ENCODE measurements at places on chromosomes 13 and 19.

DNA sequence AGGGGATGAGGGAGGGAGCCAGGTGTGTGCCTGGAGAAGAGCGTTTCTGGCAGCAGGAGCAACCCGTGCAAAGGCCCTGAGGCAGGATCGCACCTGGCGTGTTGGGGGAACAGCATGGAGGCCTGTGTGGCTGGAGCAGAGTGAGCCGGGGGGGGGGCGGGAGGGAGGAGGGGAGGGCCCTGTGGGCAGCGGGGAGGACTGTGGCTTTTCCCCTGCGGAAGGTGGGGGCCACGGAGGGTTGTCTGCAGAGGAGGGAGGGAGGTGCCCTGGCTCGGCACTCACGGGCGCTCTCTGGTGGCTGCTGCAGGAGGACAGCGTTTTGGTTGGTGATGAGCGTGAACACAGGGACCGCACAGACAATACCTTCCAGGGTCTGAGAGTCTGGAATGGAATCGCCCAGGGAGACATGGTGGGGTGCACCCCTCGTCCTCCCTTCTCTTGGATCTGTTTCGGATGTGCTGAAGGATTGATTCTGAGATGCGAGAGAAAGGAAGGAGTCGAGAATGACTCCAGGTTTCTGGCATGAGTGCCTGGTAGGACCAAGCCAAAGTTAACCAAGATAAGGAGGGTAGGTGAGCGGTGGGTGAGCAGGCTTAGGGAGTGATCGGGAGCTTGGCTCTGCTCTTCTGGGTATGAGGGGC is 6.5 kb downstream of the RAB11B start:
- peak; percentile 19 for DNase-seq

GRCh38 chr13:94212196-94212595 is 267.3 kb downstream of the DCT start:
- no peak for DNase-seq

DNA sequence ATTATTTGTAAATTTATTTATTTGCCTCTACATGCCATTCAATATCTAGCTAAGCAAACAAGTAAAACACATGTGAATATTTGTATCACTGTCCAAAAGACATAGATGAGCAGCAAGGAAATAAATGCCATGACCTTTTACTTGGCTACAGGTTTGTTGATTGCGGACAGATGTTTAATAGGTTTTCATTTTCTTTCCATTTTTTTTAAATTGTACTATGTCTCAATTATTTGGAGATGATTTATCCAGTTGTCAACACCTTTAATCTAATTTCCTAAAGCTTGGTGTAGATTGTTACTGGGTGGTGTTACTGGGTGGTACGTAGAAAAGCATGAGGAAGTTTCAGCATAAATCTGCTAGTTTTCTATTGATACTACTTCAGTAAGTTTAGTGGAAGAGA is 560.6 kb upstream of the SPRY2 start:
- no peak for DNase-seq

DNA sequence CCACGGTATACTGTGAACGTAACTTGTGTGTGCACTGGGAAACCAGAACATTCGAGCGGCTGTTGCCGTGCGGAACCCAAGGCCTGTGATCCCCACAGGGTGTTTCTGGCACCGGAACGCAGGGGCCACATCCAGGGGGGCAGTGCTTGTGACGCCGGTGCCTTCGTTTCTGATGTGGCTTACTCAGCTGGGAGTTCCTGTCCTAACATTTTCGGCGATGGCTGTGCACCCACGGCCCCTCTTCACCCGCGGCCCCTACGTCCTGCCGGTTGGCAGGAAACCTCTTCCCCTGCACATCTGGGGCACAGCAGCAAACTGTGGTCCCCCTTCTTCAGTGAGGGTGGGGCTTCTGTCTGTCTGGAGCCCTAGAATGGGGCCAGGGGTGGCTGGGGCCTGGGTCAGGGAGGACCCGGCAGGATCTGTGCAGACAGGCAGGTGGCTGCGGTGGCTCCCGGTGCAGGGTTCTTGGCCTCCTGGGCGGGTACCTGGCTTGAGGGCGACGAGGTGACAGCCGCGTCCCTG is 26.2 kb downstream of the CSNK1G2 start:
- no peak for DNase-seq

DNA sequence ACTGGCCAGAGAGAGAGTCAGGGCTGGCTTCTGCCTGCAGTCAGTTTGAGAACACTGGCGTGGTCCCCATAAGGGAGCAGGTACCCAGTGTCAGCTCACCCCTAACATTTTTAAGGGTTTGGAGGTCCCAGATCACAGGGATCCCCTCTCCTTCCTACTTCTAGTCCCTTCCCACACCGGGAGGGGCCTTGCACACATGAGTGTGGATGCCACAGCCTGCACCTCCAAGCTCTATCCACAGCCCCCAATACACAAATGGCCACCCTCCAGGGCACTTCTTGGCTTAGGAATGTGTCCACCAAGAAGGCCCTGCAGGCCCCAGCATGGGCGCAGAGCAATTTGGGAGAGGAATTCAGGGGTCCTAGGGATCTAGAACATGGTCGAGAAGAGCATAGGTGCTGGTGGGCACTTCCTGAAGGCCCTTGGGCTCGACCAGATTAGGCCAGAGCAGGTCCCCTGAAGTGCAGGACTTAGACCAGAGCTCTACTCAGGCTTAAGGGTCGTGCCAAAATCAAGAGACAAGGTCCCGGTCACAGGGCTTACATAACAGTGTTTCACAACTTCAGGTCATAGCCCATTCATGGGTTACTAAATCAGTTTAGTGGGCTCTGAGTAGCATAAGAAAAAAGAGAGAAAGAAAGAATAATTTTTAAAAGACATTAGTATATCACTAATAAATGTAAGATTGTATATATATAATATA is 16.0 kb downstream of the FXYD5 start:
- no peak for DNase-seq

- no peak for DNase-seq
These were observed 22.1 kb downstream of the LATS2 start for GRCh38 chr13:21039097-21039800.

GRCh38 chr13:24199016-24199415 is 38.5 kb downstream of the SPATA13 start:
- DNase-seq: no peak

DNA sequence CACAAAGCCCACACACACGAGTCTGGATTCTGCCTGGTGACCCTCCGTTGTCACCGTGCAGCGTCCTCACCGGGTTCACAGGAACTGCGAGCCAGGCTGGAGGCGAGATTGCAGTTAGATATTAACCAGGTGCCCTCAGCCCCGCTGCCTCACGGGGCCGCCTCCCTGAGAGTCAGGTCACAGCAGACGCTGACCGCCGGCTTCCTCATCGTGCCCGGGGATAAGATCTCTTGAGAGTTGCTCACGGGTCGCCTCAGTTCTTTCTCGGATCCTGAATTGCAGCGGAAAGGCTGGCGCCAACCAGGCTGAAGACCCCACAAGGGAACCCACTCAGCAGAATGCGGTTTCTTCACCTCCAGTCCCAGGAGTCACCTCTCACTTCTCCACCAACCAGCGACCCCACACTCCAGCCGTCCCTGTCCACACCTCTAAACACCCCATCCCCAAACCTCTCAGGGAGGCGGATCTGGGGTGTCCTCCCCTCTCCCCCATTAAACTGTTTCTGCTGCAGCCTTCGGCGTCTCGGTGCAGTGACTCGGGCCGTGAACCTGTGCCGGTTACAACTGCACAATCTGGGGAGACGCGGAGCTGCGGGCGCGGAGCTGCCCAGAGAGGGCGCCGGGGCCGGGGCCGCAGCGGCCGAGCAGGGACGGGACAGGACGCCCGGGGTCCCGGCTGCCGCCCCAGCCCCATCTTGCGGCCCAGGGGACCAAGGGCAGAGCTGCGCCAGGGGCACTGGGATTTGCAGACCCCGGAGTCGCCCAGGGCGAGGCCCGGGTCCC is 591 bp downstream of the ZNF823 start:
- DNase-seq: peak; percentile 67

DNA sequence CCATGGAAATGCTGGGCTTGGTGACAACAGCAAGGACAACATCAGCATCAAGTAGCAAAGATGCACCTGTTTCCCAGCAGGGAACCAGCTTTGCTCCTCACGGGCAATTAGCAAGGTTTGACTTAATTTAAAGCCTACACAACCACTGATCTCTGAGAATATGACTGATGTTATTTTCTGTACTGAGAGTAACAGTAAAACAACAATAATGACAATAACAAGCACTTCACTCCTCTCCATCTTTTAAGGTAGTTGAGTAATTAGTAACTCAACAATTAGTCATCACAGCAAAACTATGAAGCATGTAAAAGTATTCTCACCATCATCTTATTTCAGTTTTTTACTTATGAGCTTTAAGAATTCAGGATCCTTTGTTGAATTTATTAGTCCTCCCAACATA is 37.3 kb downstream of the ENOX1 start:
- DNase-seq: no peak

GRCh38 chr19:48487948-48488347 is 18.8 kb downstream of the CYTH2 start:
- peak; percentile 88 for DNase-seq

DNA sequence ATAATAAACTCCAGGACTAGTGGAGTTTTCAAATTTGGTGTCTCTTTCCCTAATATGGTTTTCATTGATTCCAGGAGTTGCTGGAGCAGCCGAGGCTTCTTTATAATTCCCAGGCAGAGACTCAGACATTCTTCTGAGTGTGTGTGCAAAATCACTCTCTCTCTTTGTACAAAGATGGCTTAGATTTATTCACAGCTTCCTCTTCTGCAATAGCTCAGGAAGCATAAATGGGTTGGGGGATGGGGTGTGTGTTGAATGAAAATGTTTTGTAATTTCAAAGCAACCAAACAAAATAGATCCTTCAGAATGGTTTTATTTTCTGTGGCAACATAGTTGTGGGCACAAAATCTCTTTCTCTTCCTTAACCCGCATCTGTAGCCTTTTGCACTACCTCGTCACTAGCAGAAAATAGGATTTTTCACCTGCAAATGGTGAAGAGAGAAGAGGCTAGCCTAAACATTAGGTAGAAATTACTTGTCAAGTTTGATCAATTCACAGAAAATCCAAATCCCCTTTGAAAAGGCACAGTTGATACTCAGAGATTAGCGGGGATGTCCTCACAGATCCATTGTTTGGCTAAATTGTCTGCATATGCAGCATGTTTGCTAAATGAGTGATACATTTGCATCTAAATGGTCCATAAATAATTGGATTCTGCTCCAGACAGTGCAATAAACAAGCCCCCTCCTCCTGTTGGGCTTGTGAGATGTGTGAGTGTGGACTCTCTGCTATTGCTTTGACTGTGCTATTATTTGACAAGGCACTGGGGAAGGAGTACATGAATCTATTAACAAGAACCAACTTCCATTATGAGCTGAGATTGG is 66.7 kb downstream of the CBY2 start:
- DNase-seq: no peak

DNA sequence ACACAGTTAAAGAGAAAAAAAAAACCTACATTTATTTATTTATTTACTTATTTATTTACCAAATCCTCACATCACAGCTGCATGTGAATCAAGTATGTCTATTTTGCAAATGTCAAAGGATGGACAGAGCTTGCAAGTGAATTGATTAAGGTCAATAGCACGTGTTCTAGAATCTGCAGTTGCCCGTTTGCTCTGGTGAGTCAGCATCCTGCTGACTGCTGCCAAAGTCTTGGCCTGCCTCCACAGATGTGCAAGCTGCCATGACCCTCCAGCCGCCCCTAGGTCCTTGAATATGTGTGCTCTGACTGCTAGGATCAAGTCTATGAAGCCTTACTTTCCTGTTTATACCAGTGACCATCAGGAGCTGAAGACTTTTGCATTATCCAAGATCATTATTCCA is 320.6 kb downstream of the GPC5 start:
- no peak for DNase-seq

DNA sequence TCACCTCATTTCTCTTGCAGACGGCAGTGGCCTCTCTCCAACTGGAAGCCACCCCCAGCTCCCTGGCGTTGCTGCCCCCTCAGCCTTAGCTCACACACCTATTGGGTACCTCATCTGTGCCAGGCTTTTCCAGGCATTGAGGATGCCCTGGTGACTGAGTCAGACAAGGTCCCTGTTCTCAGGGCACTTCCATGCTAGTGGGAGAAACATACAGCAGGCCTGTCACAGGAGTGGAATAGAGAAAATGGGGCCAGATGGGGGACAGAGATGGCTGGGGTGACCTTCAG is 33.9 kb downstream of the CAPN12 start:
- DNase-seq: no peak

GRCh38 chr13:95902741-95903140 is 150.5 kb downstream of the UGGT2 start:
- DNase-seq: no peak

DNA sequence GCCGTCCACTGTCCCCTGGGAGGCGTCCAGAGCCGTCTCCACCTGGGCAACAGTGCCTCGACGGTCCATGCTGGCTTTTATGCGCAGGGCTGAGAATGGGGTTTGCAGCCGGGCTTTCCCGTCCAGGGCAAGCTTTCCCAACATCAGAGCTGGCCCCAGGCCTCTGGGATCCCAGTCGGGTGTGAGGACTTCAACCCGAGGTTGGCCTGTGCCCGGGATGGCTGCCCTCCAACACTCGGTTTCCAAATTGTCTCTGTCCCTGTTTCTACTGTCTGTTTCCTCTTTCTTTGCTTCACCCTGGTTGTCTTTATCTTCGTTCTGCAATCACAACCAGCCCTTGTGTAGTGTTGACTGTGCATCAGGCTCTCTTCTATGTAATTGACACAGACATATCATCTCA is at the start of gene IFNL4:
IFNL4 (minus strand) TSS at position 51 of the 400 bp plus-strand sequence.
- no peak for DNase-seq

GRCh38 chr19:16587833-16588823 is 15.9 kb upstream of the SLC35E1 start:
- no peak for DNase-seq

All from RCC 7860 (cell line).